ENCODE measurements at places on chromosomes 11 and 22.
A peak's percentile ranks its signal among the peaks of the same experiment; 100 is the strongest.

- DNase-seq: peak; percentile 22
Observed at GRCh38 chr11:1458340-1459218, 28.0 kb downstream of the MOB2 start.

- no peak for DNase-seq
Observed at GRCh38 chr11:113533425-113533698, 58.2 kb upstream of the DRD2 start.

DNA sequence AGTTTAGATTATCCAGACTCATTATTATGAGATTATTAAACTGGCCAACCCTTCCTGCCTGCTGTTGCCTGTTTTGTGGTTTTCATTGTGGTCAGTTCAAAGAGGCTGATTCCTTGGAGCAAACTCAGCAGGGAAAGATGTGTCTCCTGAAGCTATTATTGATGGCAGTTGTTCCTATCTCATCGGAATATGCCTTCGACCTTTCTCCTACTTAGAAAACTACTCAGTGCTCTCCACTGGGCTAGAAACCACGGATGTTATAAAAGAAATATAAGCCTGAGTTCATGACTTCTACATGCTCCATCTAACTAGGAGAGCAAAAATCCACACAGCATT is 80.2 kb upstream of the NAV2 start:
- DNase-seq: peak; percentile 65

DNA sequence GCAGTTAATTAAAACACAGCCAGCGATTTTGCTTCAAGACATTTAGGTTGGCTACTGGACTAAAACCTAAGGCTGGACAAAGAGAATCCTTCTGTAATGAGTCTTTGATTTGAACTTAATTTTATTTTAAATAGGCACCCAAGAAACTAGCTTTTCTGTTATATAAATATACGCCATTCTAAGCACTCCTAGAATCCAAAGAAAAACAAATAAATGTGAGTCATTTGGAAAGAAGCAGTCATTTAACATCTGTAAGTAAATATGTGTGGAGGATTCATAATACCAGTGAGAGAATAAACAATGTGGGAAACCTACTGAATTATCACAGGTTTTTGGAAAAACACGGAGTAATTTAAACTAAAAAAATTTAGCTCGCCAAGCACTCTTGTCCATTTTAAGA is 1.2 kb upstream of the TECTA start:
- DNase-seq: peak; percentile 55

DNA sequence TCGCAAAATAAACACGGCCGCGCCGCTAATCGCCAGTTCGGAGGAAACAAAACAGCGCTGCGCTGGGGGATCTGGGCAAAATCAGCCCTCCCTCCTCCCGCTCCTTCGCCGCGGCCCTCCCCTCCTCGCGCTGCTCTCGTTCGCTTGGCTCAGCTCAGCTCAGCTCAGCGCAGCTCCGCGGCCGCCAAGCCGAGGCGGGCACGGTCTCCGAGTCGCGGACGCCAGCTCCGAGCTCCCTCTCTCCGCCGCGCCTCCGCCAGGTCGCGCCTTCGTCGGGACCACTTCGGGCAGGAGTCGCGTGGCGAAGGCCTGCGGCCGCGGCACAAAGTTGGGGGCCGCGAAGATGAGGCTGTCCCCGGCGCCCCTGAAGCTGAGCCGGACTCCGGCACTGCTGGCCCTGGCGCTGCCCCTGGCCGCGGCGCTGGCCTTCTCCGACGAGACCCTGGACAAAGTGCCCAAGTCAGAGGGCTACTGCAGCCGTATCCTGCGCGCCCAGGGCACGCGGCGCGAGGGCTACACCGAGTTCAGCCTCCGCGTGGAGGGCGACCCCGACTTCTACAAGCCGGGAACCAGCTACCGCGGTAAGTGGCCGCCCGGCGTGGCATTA is at the start of gene SPON1:
TSS of gene SPON1 (plus strand) at position 162 of the 607 bp plus-strand sequence. CDS start at position 344, 182 bp downstream.
- peak; percentile 15 for DNase-seq

DNA sequence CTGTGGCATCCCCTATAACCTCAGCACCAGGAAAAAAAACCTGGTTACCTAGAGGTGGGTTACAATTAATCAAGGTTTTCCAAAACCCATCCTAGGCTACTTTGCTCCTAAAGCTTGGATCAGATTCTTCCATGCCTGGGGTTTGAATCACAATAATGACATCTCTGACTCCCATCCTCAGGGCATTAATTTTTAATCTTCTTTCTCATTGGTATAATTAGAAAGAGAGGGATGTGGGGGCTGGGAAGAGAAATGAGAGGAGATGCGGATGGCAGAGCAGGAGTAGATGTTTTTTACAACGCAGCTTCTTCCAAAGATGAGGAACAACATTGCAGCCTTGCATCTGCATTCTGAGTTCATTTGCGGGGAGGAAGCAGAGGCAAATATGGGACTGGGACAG is 117.2 kb upstream of the E2F8 start:
- no peak for DNase-seq

- no peak for DNase-seq
Observed at GRCh38 chr11:69981119-69981784, 96.9 kb upstream of the ANO1 start.

DNA sequence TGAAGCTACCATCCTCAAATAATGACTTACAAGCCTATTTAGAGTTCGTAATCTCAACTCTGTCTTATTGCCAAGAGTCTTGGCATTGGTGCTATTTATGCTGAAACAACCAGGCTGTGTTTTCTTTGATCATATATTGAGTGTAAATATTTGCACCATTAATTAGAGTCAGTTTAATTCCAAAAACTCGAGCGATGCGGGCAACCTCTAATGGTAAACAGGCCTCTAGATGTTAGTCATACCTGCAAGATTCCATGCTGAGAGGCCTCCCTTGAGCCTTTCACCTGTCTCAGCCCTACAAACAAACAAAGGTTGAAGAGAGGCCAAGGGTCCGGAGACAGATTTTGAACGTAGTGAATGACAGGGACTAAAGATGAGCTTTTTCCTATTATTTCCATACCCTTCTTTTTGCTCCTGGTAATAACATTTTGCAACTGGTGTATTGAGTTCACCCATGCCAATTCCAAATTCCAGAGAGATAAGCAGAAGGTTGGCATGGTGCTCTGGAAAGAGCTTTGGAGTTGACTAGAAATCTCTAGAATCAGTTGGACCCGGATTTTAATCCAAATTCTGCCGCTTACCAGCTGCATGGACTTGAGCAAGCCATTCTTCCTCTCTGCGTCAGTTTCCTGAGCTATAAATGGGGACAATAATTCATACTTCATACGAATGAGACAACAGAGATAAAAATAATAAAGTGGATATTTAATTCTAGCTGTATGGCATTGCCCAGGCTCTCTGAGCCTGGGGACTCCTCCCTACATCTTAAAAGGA is 99.1 kb upstream of the ANO1 start:
- DNase-seq: no peak

- DNase-seq: no peak
Observed at GRCh38 chr22:30372915-30373314, 14.3 kb downstream of the RNF215 start.

- peak; percentile 53 for DNase-seq
Observed at GRCh38 chr11:27777033-27777432, 76.8 kb upstream of the BDNF start.

DNA sequence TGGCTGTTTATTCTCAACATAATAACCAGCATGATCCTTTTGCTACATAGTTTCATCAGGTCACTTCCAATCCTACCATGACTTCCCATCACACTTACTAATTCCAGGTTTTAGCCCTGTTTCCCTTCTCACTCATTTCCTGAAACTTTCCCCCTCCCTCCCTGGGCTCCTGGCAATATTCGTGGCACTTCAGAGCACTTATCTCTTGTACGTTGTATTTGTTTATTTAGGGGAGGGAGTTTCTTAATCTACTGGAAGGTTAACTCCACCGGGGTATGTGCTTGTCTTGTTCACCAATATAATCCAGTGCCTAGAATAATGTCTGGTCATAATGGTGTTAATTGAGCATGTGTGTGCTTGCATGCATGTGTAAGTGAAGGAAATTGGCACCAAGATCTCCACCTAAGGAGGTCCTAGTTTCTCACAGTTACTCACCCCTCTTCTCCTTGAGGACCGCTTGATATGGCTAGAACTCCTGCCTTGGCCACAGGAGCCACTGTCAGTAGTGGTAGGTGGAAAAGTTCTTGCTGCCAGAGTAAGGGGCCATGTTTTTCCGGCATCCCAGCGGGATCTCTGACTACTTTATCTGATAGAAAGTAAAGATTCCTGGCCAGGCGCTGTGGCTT is 11.7 kb downstream of the EIF3L start:
- DNase-seq: no peak

GRCh38 chr22:21760640-21761039 is 25.0 kb upstream of the YPEL1 start:
- DNase-seq: peak; percentile 61

- DNase-seq: no peak
Observed at GRCh38 chr22:26648011-26648497, 9.3 kb upstream of the MIAT start.

GRCh38 chr11:114562166-114562916 is 2.7 kb upstream of the NXPE1 start:
- DNase-seq: peak; percentile 53

GRCh38 chr11:20161230-20161918 is 1.1 kb upstream of the DBX1 start:
- peak; percentile 49 for DNase-seq

GRCh38 chr11:199782-200181 is 6.9 kb downstream of the SCGB1C1 start:
- no peak for DNase-seq

- peak; percentile 85 for DNase-seq
Observed at GRCh38 chr11:19080579-19080993, 20.1 kb upstream of the MRGPRX2 start.

DNA sequence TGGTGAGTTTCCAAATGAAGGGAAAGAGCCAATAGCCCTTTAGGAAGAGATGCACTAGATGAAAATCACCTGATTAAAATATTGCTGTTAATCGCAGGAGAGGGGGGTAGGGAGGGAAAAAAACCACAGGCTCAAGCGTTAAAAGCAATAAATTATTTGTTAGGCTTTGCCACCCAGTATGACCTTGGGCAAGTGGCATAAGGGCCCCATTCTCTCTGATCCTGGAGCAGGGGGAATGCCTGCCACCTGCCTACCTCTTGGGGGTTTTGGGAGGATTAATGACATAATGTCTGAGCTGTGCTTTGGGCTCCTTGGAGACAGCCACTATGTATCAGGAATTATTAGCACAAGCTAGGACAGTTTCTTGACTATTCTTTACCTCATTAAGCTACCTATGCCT is 80.0 kb downstream of the ZNRF3 start:
- no peak for DNase-seq

- DNase-seq: no peak
Observed at GRCh38 chr11:72520815-72521214, 86.5 kb upstream of the CLPB start.

- DNase-seq: no peak
Observed at GRCh38 chr11:72088076-72088808, 7.6 kb downstream of the LRRC51 start.

GRCh38 chr11:79536155-79536917 is 95.5 kb upstream of the TENM4 start:
- DNase-seq: no peak

- no peak for DNase-seq
Observed at GRCh38 chr22:47131632-47132427, 369.4 kb downstream of the TBC1D22A start.

- DNase-seq: peak; percentile 85
Observed at GRCh38 chr11:108115500-108116140, 5.7 kb upstream of the ACAT1 start.

GRCh38 chr11:3939211-3939610 is 83.7 kb downstream of the STIM1 start:
- peak; percentile 92 for DNase-seq

DNA sequence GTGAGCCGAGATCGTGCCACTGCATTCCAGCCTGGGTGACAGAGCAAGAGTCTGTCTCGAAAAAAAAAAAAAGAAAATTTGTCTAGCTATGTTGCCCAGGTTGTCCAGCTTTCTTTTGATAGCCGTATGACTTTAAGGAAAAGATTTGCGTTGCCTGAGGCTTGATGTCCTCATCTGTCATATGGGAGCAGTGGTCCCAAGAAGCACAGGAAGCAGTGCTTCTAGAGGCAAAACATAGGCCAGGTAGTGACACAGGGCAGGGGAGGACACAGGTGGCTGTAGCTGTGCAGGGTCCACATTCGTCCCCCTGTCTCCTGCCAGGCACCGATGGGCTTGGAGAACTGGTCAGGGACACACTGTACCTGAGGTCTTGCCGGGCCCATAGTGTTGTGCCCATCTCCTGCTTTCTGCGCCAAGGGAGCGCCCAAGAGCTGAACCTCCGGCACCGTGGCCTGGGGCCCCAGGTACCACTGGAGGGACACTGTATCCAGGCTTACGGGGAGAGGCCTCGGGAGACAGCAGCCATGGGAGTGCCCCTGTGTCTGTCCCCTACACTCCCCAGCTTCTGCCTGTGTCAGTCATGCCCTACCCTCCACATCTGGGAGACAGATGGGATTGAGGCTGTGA is 1.4 kb downstream of the LRRC74B start:
- no peak for DNase-seq

DNA sequence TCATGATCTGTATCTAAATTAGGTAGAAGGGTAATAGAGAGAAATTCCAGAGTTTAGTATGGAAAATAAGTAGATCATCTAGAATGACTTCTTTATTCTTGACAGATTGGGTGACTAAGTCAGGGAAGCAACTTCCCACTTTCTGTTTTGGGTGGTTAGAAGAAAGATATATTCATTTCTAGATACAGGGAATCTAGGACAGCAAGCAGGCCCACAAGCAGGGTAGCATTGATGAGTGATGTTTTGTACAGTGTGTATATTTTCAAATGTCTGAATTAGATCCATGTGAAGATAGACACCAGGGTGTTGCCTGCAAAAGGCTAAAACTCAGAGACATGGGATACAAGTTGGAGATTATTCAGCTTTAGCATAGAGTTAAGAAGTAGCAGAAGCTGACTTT is 674.4 kb downstream of the CNTN5 start:
- DNase-seq: no peak

DNA sequence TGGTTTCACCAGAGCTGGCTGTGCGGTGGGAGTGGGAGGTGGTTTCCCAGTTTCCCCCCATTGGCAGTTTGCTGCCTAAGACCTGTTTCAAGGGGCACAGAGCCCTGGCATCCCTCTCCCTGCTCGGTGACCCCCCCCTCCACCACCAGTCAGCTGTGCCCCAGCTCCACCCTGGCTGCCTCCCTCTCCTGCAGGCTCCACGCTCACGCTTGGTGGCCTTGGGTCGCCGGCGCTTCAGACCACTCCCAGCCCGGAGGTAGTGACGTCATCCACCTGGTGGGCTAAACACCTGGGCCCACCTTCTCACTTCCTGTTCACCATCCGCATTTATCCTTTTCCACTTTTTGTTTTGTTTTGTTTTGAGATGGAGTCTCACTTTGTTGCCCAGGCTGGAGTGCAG is 7.8 kb downstream of the GAL start:
- no peak for DNase-seq

GRCh38 chr11:69943506-69943905 is 124.3 kb upstream of the FGF3 start:
- no peak for DNase-seq

All from EH (cell line).